ENCODE measurements at places on chromosomes 2 and 18.

DNA sequence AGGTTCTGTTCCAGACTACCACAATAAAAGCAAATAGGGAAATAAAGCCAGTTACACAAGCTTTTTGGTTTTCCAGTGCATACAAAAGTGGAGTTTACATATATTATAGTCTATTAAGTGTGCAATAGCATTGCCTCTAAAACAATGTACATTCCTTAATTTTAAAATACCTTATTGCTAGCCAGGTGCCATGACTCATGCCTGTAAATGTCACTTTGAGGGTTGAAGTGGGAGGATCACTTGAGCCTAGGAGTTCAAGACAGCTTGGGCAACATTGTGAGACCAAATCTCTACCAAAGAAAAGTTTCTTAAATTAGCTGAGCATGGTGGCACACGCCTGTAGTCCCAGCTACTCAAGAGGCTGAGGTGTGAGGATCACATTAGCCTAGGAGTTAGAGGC lies 52.9 kb upstream of the IMP4 start:
- no peak for DNase-seq

DNA sequence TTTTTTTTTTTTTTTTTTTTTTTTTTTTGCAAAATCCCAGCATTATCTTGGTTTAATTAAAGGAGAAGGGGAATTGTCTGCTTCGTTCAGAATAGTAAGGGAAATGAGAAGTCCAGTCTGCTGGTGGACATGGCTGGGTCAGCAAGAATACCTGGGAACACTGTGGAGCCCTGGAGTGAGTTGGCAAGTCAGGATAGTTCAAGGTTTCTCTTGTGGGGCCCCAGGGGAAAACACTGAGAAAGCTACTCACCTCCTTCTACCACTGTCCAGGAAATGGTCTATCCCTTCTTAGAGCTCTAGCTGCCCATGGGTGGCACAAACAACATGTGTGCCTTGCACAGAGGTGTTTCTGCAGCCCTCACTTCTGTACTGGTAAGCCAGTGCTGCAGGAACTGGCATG lies 169.1 kb upstream of the SIX2 start:
- DNase-seq, result no peak

GRCh38 chr2:70746094-70746974 lies 21.7 kb downstream of the ADD2 start:
- no peak for DNase-seq

DNA sequence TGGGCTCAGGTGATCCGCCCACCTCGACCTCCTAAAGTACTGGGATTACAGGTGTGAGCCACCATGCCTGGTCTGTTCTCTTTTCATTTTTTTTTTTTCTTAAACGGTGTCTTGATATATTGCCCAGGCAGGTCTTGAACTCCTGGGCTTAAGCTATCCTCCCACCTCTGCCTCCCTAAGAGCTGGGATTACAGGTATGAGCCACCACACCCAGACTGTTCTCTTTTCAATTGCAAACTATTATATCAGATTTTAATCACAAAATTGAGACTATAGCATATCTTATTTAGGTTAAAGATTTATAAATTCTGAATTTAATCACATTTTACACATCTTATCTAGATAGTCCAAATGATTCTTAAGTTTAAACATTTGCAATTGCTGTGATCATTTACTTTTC lies 15.5 kb upstream of the ACTR2 start:
- DNase-seq, result no peak

- DNase-seq, result no peak
These were observed 50.5 kb downstream of the MAPK4 start for GRCh38 chr18:50610349-50610748.

GRCh38 chr2:241994086-241994485 lies 124.6 kb downstream of the RTP5 start:
- DNase-seq, result no peak

- no peak for DNase-seq
These were observed 27.1 kb upstream of the SCN7A start for GRCh38 chr2:166521155-166521554.

- DNase-seq, result peak; percentile 23
These were observed 1.1 kb downstream of the ATAD2B start for GRCh38 chr2:23925702-23926289.

DNA sequence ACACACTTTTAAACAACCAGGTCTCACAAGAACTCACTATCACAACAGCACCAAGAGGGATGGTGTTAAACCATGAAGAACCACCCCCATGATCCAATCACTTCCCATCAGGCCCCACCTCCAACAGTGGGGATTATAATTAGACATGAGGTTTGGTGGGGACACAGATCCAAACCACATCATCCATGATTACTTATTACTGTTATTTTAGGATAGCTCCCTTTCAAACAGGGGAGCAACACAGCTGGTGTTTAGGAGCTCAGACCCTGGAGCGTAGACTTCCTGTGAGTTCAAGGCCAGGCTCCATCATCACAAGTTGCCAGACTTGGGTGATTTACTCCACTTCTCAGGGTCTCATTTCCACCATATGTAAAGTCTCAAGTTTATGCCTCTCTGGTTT lies 382.7 kb downstream of the HRH4 start:
- no peak for DNase-seq

DNA sequence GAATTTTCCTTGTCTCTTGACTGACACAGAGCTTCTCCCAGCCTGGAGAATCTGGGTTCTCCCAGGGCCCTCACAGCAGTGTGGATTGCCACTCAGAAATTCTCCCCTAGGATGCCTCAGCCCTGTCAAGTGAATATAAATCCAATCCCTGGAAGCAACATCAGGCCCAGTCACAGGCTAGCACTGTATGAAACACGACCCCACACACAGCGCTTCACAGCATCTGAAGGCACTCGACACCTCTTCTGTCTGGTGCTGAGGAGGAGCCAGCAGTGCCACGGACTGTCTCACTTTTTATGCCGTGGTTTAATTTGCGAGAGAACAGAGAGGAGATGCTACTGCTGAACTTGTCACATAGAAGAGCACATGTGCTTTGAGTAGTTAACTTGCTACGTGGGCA lies 164.5 kb downstream of the NAPG start:
- DNase-seq, result no peak

- no peak for DNase-seq
These were observed 22.9 kb upstream of the ABCA12 start for GRCh38 chr2:215161301-215161829.

DNA sequence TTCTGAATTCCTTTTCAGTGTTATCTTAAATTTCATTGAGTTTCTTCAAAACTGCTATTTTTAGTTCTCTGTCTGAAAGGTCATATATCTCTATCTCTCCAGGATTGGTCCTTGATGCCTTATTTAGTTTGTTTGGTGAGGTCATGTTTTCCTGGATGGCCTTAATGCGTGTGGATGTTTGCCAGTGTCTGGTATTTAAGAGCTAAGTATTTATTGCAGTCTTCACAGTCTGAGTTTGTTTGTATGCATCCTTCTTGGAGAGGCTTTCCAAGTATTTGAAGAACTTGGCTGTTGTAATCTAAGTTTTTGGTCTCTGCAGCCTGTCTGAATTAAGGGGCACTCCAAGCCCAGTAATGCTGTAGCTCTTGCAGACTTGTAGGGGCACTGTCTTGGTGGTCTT lies 249.3 kb downstream of the ZNF385B start:
- no peak for DNase-seq

GRCh38 chr2:104965900-104966299 lies 72.0 kb upstream of the MRPS9 start:
- DNase-seq, result no peak

DNA sequence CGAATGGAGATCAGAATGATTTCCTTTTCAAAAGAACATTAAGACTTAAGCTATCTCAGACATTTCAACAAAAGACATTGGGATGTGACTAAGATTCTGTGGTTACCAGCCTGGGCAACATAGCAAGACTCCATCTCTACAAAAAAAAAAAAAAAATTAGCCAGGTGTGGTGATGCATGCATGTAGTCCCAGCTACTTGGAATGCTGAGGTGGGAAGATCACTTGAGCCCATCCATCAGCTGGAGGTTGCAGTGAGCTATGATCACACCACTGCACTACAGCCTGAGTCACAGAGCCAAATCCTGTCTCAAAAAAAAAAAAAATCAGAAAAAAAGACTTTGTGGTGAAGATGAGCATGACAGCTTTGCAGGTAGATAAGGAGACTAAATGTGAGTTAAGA lies 12.8 kb downstream of the RNF103 start:
- DNase-seq, result no peak

DNA sequence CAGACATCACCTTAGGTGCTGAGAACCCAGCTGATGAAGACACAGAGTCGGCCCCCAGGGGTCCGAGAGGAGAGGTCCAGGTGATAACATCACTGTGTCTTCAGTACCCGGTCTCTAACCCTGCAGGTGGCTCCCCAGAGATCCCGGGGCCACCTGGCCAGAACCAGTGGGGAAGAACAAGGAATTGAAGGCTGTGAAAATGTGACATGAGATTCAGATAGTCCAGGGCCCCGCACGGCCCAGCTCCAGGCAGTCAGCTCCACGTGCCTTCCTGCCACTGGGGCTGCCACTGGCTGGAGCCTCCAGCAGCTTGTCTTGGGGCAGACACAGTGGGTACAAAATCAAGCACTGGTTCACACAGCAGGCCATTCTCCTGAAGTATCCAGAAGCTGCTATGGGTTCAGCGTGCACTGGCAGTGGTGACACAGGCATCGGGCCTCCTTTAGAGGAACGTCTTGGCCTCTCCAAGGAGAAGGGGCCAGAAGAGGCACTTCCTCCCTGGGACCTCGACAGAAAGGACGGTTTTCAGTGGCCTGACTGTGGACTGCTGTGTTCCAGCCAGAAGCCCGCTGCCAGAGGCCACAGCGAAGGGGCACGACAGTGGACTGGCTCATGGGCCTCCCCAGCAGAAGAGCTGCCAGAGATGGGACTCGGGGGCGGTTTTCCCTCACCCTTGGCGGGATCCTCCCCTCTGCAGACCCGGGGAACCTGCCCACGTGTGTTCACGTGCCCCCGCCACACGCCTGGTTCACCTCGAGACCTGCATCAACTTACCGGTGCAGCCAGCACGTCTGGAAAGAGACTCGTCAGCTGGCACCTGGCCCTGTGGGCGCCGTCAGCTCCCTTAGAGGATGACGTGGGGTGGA lies 150.4 kb downstream of the HDAC4 start:
- no peak for DNase-seq

GRCh38 chr2:146997945-146998344 lies 846.9 kb upstream of the ACVR2A start:
- DNase-seq, result no peak

GRCh38 chr2:151071382-151071781 lies 190.3 kb downstream of the RBM43 start:
- DNase-seq, result no peak

DNA sequence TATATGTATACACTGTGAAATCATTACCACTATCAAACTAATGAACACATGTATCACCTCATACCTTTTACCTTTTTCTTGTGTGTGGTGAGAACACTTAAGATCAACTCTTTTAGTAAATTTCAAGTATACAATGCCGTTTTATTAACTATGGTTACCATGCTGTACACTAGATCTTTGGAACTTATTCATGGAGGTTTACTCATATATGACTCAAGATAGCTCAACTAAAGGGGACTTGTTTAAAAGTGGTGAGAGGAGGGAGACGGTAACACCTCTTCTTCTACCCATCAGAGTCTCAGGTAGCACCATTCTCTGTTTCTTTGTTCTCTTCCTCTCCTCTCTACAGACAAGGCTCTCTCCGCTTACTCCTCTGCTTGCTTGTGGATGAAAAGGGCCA lies 36.1 kb upstream of the TMEM178A start:
- no peak for DNase-seq

DNA sequence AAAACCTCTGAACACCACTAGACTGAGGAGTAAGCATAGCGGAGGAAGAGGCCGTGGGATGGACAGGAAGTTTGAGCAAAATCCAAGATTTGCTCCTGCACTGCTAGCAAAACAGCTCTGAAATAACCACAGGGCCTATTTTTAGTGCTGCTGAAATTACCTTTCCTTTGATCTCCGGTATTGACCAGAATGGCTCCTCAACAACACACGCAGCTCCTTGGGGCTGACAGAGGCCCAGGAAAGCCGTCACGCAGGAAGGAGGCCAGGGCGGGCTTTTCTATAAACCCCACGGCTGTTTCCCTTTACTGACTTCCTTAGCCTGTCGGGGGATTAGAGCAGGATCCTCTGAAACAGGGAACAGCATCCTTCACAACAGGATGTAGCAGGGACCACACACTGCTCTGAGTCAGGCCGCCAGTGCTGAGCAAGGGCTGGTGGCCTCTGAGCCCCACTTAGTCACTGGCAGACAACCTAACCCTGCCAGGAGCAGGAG lies 80.8 kb upstream of the LCLAT1 start:
- peak; percentile 9 for DNase-seq

DNA sequence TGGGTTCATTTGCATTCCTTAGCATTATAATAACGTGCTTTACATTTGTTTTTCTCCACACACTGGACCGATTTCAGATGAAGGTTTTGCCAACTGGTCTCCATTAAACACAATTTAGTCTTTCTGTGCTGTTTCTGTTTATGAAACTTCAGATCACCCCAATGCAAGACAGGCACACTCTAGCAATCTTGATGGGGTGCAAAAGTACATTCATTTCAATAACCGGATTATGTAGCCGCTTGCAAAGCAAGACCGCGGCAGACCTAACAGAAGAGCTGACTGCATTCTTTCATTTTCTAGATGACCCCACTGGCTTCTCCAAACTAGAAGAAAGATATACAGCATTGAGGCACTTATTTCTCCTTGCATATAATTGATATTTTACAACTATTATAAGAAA lies 301.5 kb downstream of the PIEZO2 start:
- no peak for DNase-seq

DNA sequence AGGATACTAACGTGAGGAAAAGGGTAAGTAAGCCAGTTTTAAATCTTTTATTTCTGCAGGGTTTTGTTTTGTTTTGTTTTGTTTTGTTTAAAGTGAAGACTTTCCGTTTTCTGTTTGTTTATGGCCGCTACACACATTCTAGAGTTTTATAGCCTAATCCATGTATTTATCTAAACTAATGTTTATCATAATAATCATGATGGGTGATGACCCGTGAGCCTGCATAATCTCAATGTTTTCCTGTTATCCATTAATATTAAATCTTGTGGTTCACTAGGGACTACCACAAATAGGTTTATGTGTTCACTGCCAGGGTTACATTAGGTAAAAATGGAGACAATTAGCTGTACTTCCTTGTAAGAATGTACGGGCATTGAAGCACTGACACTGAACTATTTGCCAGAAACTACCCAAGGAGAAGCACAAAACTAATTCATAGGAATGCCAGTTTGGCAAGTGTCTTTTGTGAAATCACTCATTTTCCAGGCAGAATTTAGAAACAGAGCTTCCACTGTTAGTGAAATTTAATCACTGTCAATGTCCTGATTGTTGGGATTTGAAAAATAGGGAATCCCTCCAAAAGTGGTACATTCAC lies 574.8 kb downstream of the LRP1B start:
- no peak for DNase-seq

- DNase-seq, result no peak
These were observed 1112.5 kb downstream of the TSN start for GRCh38 chr2:122867941-122868340.

GRCh38 chr2:121819846-121820245 lies 64.4 kb downstream of the TSN start:
- no peak for DNase-seq

- DNase-seq, result no peak
These were observed 10.2 kb downstream of the RNF103 start for GRCh38 chr2:86613515-86613914.
